Transverse colon (tissue), 4 donors: ENCODE measurements at places on chromosomes 11 and 22. TPM values are rescaled to one million over a fixed set of nuclear protein-coding genes. Genes with fewer than 3 reads are reported as not detected.
A peak's percentile ranks its signal among the peaks of the same experiment; 100 is the strongest.

Gene DGCR2
- 71.6 TPM for total RNA-seq

DNA sequence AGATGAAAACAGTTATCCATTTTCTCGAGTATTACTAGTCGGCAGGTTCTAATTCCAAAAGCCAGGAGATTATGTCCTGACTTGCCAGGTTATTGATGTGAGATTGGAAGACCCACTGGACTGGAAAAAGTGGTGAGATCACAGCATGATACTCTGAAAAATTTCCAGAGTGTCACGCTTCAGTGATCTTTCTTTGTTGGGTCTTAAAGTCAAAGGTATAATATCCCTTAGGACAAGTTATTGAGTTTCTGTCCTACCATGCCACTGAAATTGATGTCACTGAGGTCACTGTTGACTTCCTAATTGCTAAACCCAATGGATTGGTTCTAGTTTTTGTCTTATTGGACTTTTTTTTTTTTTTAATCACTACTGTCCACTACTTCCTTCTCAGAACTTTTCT is 104.5 kb upstream of the GRAMD1B start:
- DNase-seq: no peak

Gene LPXN
- 13.9 TPM for total RNA-seq

GRCh38 chr22:37996515-37997246 is 12.3 kb upstream of the SOX10 start:
- no peak for DNase-seq

- DNase-seq: no peak
Measured at GRCh38 chr11:85742873-85743275, 56.9 kb upstream of the CCDC89 start.

- DNase-seq: no peak
Measured at GRCh38 chr11:95508219-95508890, 277.4 kb upstream of the SESN3 start.

DNA sequence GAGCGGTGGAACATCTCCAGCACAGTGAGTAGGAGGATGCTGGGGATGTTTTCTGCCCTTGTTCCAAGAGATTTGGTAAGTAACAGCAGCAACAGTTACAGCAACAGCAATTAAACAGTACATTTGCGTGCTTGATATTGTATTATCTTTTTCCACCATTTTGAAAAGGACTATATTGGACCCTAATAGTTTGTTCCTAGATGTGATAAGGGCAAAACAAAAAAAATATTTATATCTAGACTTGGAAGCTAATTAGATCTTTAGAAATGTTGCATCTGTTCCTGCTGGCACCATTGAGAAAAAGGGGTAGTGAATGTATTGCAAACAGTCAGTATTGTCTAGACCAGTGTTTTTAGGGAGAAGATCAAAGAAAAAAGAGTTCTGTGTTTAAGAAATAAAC is 759.9 kb downstream of the JRKL start:
- DNase-seq: no peak

DNA sequence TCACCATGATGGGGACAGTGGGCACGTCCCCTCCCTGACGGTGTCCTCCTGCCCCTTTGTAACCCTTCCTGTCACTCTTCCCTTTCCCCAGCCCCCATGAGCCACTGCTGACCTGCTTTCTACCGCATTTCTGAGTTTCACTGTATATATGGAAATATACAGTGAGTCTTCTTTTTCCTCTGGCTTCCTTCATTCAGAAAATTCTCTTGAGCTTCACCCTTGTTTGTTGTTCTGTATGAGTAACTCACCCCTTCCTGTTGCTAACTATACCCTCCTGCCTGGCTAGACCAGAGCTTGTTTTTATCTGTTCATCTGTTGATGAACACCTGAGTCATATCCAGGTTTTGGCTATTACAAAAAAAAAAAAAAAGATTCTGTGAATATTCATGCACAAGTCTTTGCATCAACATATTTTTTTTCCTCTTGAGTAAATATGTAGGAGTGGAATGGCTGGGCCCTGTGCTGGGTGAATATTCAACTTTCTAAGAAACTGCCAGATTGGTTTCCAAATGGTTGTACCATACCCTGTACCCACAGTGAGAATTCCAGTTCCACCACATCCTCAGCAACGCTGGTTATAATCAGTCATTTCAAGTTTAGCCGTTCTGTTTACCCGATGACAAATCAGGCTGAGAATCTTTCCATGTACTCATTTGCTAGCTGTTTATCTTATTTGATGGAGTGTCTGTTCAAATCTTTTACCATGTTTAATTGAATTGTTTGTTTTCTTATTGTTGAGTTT is 62.0 kb downstream of the IGF2 start:
- no peak for DNase-seq

DNA sequence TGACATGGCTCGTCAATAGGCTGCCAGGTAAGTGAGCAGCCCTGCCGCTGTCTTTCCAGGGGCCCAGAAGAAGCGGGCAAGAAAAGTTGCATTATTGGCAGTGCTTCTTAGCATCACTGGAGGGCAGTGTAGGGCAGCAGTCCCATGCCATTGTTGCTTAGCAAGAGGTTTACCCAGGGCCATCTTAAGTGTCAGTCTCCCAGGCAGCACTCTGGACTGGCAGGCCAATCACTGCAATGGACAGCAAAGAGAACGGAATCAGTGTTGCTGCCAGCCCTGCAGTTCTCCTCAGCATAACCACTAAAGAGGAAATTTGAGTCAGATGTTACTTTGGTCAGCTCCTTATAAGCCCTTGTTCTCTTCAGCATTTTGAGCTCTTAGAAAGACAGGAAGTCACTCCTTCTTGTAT is 13.4 kb upstream of the GRK2 start:
- no peak for DNase-seq

DNA sequence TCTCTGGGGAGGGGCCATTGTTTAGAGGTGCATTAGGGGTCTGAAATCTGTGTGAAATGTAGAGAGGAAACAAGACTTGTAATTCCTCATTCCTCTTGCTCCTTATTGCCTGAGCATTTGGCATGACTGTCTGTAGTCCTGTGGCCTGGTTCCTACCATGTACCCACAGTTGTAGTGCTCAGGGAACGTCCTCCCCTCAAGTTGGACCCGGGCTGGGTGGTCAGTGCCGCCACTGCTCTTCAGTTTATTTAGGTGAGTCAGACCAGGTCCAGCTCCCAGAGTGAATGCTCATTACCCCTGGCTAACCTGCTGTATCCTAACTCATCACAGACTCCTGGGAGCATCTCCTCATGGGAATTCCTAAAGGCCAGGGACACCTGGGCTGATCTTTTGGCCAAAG is 139.8 kb downstream of the GRIK4 start:
- DNase-seq: no peak

GRCh38 chr11:132248580-132248979 is 878.2 kb downstream of the NTM start:
- DNase-seq: no peak

Gene SYNGR1
- total RNA-seq: 8.2 TPM

GRCh38 chr22:41668971-41669911 is 19.4 kb downstream of the SNU13 start:
- no peak for DNase-seq

GRCh38 chr11:116865696-116866095 is 28.3 kb upstream of the APOA1 start:
- no peak for DNase-seq

DNA sequence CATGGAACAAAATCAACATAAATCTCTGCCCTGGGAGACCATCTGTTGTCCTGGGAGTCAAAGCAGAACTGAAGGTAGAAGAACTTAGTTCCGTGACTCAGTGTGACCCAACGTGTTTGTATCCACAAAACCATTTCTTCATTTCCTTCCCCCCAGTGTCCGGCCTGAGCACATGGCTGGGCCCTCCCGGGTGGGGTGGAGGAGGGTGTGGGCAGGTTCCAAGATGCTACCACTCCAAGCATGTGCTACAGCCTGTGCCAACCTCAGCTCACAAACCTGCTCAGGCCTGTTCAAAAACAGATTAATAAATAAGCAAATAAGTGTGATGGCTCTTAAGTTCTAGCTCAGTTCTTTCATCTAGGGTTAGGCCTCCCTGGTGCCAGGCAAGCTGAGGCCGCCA is 55.3 kb downstream of the SHANK2 start:
- DNase-seq: no peak

- DNase-seq: no peak
Measured at GRCh38 chr11:128095466-128095981, 491.8 kb downstream of the ETS1 start.

DNA sequence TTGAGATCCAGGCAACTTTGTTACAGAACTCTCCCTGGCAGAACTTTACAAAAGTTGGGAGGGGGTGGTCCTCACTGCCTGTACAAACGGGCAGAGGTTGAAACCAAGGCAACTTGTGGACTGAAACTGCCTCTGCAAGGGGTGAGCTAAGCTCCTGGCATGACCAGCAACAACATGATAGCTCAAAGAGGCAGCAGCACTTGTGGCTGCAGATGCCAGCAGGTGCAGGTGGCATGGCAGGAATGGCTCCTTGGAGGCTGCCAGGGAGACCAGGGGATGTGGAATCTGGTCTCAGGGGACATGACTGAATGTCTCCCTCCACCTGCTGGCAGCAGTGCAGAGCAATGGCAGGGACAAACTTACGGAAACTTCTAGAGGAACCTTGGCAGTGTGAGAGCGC is 38.8 kb upstream of the PHF21A start:
- DNase-seq: no peak

Gene BACE1
- total RNA-seq: 6.4 TPM

Gene USP2
- total RNA-seq: 9.8 TPM

Gene OR51I2
- total RNA-seq: not detected

- no peak for DNase-seq
Measured at GRCh38 chr11:2041963-2042362, 44.3 kb upstream of the H19 start.

Gene SCGB1C1
- not detected for total RNA-seq

Gene P2RY2
- 21.4 TPM for total RNA-seq

GRCh38 chr11:45662665-45663485 is 2.5 kb downstream of the CHST1 start:
- no peak for DNase-seq

GRCh38 chr11:130915603-130916237 is 559 bp downstream of the SNX19 start:
- no peak for DNase-seq

Gene RRAS2
- 12.3 TPM for total RNA-seq

GRCh38 chr11:64793271-64794160 is 9.5 kb downstream of the MAP4K2 start:
- no peak for DNase-seq

DNA sequence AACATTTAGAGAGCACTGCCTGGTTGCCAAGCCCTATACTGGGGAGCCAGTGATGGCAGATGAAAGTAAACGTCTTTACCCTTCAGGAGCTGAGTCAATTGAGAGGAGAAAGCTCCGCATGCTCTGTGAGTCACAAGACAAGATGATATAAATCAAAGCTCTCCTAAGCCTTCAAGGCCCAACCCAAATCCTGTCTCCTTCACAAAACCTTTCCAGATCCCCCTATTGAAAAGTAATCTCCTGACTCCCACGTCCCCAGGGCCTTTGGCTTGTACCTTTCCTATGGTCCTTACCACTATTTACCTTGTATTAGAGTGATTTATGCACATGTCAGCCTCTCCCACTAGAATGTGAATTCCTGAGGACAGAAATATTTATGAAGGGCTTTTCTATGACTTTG is 230.1 kb upstream of the TENM4 start:
- no peak for DNase-seq

GRCh38 chr22:49117486-49117885 is 710.2 kb downstream of the BRD1 start:
- DNase-seq: no peak

GRCh38 chr11:8092587-8093424 is 11.8 kb downstream of the TUB start:
- peak; percentile 63 for DNase-seq

- DNase-seq: peak; percentile 23
Measured at GRCh38 chr22:29772170-29772641, 5.0 kb downstream of the UQCR10 start.

Gene FDXACB1
- total RNA-seq: 3.4 TPM

Gene PTPN5
- total RNA-seq: not detected

- DNase-seq: no peak
Measured at GRCh38 chr11:89452780-89453179, 38.4 kb downstream of the NOX4 start.

DNA sequence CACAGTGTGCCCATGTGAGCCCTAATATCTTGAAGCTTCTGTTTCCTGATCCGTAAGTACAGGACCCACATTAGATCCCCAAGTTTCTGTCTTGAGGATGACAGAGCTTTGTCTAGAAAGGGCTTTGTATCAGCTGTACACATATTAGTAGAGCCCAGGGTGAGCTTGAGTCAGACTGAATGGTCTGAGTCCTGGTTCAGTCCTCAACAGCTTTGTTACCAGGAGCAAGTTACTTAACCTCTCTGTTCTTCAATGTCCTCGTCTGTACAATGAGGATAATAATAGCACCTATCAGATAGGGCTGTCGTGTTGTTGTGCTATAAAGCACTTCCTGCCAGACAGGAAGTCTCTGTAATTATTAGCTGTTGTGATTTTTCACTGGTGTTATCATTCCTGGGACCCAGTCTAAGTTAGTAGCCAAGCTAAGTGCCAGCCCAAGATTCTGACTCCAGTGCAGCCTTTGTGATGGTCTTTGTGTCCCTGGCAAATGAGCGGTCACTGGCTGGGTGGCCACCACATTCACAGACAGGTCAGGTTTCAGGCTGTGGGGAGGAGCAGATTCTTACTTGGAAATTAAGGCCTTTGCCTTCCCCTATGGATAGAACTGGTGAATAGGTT is 6.8 kb downstream of the TOM1 start:
- no peak for DNase-seq

Gene TRIM21
- total RNA-seq: 23.6 TPM

- DNase-seq: no peak
Measured at GRCh38 chr11:117199916-117200812, 994 bp downstream of the TAGLN start.

DNA sequence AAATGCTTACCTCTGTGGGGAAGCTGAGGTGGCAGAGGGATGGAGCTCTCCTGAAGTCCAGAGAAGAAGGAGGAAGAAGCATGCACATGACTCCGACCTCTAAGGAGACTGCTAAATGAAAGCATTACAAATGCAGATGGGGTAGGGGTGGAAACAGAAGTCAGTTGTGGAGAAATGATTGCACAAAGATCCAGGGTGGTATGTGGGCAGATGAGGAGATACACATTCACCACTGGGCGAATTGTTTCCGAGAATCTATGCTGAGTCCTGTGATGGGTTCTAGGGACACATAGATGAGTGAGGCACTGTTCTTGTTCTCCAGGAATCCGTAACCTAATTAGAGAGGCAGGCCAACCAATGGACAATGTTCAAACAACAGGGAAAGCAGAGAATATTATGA is 188.9 kb upstream of the ZBED5 start:
- DNase-seq: no peak

- no peak for DNase-seq
Measured at GRCh38 chr11:75347781-75348566, 3.5 kb downstream of the ARRB1 start.

DNA sequence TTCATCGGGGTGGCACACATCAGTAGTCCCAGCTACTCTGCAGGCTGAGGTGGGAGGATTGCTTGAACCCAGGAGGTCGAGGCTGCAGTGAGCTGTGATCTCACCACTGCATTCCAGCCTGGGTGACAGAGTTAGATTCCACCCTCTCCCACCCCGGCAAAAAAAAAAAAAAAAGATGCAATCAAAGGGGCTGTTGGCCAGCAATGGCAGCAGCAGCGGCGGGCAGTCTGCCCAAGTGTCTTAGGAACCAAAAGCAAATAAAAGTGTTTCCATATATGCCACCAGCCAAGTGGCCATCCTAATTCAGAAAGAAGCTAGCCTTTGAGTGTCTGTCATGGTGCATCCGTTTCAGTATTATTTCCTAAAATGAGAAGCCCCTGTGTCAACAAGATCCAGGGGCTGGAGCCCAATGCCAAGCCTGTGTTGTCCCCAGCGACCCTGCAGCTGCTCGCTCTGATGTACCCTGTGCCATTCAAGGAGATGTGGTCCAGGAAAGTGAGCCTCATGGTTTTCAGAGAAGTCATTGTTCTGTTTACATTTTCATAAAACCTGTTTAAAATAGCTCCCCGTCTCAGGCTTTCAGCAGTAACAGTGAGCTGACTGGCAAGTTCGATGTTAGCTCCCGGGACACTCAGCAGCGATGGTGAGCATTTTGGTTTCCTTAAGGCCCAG is 12.5 kb downstream of the CDPF1 start:
- no peak for DNase-seq
